ENCODE measurements at places on chromosomes 1 and 21.

GRCh38 chr1:185350027-185350442 is 33.0 kb upstream of the IVNS1ABP start:
- ATAC-seq = no peak
- no peak overlapping the region for H3K27ac ChIP-seq
- no peak overlapping the region for H3K4me3 ChIP-seq
- H3K27me3 ChIP-seq = no peaks in the 10 kb centered on the region
- peaks cover 8% of the 10 kb centered on the region for H3K4me1 ChIP-seq

- no peaks in the 10 kb centered on the region for H3K4me1 ChIP-seq
- no peak overlapping the region for H3K4me3 ChIP-seq
- no peak for ATAC-seq
- no peaks in the 10 kb centered on the region for H3K36me3 ChIP-seq
- H3K27ac ChIP-seq = no peak overlapping the region
Measured at GRCh38 chr1:119774746-119775490, 6.2 kb upstream of the HMGCS2 start.

DNA sequence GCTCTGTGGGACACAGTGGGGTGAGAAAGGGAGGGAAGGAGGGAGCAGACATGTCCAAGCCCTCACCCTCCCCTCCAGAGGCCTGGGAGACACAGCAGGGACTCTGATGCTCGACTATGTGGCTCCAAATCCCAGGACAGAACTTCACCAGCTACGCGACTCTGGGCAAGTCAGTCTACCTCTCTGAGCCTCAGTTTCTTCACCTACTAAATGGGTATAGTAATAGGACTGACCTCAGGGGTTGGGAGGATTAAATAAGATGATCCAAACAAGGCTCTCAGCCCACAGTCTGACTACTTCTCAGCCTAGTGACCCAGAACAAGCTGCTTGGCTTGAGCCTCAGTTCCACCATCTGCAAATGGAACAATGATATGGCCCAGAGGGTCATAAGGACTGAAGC is 19.6 kb downstream of the SDC3 start:
- no peak overlapping the region for H3K27ac ChIP-seq
- H3K36me3 ChIP-seq = no peaks in the 10 kb centered on the region
- no peak for ATAC-seq
- H3K4me3 ChIP-seq = no peak overlapping the region
- peaks cover 3% of the 10 kb centered on the region for H3K4me1 ChIP-seq

DNA sequence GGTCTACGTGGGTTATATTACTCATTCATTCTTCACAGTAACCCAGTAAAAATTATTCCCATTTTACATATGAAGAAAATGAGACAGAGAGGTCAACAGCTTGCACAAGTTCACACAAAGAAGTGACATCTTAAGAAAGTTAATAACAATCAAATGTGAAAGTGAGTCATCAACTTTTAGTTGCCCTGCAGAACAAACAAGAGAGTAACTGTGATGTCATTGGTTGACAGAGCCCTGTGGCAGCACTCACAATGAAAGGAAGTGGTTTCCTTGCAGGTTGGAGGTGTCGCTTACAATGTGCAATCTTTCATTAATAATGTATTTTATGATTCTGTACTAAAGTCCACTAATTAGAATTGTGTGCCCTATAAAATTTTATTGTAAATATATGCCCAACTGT is 369.6 kb downstream of the RYR2 start:
- H3K4me1 ChIP-seq = no peaks in the 10 kb centered on the region
- no peaks in the 10 kb centered on the region for H3K36me3 ChIP-seq
- no peak overlapping the region for H3K27ac ChIP-seq
- no peaks in the 10 kb centered on the region for H3K27me3 ChIP-seq

DNA sequence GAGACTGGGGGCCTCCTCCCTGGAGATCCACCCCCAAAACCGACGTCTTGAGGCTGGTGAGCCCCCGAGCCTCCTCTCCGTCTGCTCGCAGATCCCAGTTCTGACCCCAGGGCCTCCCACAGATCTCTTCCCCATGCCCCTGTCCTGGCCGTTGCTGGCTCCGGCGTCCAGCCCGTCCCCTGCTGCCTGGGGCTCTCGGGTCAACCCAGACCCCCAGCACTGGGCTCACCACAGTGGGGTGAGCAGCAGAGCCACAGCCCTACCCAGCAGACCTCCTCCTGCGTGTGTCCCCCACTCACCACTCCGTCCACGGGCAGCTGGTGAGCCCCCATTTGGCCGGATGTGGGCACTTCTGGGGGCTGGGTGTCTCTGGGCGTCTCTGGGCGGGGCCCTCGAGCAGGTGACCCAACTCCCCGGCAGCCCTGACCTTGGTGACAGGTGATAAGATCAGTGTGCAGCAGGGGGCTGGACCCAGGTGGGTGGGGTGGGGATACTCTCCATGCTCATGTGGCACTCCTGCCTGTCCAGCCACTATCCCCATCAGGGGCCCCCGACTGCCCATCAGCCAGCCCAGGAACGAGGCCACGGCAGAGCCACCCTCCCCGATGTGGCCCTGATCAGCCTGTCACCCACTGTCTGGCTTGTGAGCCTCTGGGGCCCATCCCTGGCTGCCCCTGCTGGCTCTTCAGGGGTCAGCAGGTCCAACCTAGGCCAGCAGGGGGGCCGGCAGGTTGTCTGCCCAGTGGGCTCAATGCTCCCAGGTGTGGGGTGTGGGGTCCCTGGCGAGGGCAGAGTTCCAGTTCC is 709 bp downstream of the TNFRSF14 start:
- peaks cover 67% of the 10 kb centered on the region for H3K36me3 ChIP-seq
- peak overlapping the region; percentile 94 for H3K27ac ChIP-seq
- peak; percentile 19 for ATAC-seq
- H3K4me3 ChIP-seq = peak overlapping the region; percentile 96
